Esophagus squamous epithelium (tissue), 5 donors: ENCODE measurements at places on chromosomes 2 and 18. TPM values are rescaled to one million over a fixed set of nuclear protein-coding genes. Genes with fewer than 3 reads are reported as not detected.

GRCh38 chr2:136045835-136046570 is 60.6 kb upstream of the DARS1 start:
- H3K27me3 ChIP-seq, result no peaks in the 10 kb centered on the region
- H3K36me3 ChIP-seq, result no peaks in the 10 kb centered on the region
- no peaks in the 10 kb centered on the region for H3K4me1 ChIP-seq
- H3K27ac ChIP-seq, result no peak overlapping the region
- no peak overlapping the region for H3K4me3 ChIP-seq
- no peak for DNase-seq

Gene MEP1B
- total RNA-seq, result not detected

Gene COPS8
- 49.0 TPM for total RNA-seq

Gene NRP2
- total RNA-seq, result 7.1 TPM

DNA sequence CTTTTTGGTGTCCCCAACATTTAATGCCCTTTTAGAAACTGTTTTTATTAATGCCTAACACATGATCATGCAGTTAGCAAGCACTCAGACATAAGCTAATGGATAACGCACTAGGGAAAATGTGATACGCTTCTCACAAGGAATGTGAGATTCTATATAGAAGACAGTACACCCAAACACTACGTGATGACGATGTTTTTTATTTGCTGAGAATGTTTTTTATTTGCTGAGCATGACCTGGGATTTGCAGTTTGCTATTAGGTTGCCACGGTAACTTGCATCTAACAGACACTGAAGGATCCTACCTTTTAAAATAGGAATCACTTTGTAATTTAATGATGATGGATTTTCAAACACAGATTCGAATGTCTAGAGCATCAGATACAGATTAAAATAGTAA is 4.9 kb downstream of the SMC6 start:
- no peaks in the 10 kb centered on the region for H3K27me3 ChIP-seq
- no peak for DNase-seq
- H3K4me3 ChIP-seq, result no peak overlapping the region
- no peaks in the 10 kb centered on the region for H3K36me3 ChIP-seq

Gene FAM237A
- total RNA-seq, result not detected

- no peak for DNase-seq
- no peaks in the 10 kb centered on the region for H3K4me1 ChIP-seq
- H3K36me3 ChIP-seq, result no peaks in the 10 kb centered on the region
- no peak overlapping the region for H3K27ac ChIP-seq
- H3K4me3 ChIP-seq, result no peak overlapping the region
Measured at GRCh38 chr2:234411793-234412192, 85.1 kb downstream of the ARL4C start.

DNA sequence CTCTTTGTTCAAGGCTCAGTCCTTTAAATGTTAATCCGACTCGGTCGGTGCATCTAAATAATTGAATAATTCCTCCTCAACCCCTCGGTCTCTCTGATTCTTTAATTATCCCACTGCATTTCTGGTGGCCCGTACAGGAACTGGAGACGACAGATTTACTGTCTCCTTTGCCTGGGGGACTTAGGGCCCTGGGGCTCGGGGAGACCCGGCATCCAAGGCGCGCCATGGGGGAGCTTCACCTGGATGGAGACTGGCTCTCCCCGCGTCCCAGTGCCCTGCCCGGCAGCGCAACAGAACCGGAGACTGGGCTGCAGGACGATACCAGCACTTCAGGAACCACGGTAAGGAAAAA is 47.7 kb upstream of the SELENOI start:
- H3K36me3 ChIP-seq, result no peaks in the 10 kb centered on the region
- H3K4me1 ChIP-seq, result peaks cover 25% of the 10 kb centered on the region
- peak overlapping the region; percentile 33 for H3K4me3 ChIP-seq
- peak overlapping the region; percentile 90 for H3K27ac ChIP-seq
- no peaks in the 10 kb centered on the region for H3K27me3 ChIP-seq
- DNase-seq, result no peak

GRCh38 chr2:24409700-24410556 is 49.6 kb upstream of the ITSN2 start:
- peaks cover 6% of the 10 kb centered on the region for H3K4me1 ChIP-seq
- no peaks in the 10 kb centered on the region for H3K36me3 ChIP-seq
- H3K4me3 ChIP-seq, result no peak overlapping the region
- no peak overlapping the region for H3K27ac ChIP-seq
- no peak for DNase-seq

- H3K27me3 ChIP-seq, result no peaks in the 10 kb centered on the region
Measured at GRCh38 chr2:191666732-191667131, 11.2 kb upstream of the NABP1 start.

Gene HJURP
- 5.1 TPM for total RNA-seq

- no peaks in the 10 kb centered on the region for H3K4me1 ChIP-seq
- no peak overlapping the region for H3K4me3 ChIP-seq
- no peak overlapping the region for H3K27ac ChIP-seq
Measured at GRCh38 chr2:184923751-184924150, 325.4 kb downstream of the ZNF804A start.

Gene PHOSPHO2
- 3.6 TPM for total RNA-seq

GRCh38 chr2:177245010-177245422 is 19.5 kb downstream of the NFE2L2 start:
- H3K27ac ChIP-seq, result peak overlapping the region; percentile 86
- H3K4me3 ChIP-seq, result no peak overlapping the region
- peaks cover 100% of the 10 kb centered on the region for H3K4me1 ChIP-seq
- no peaks in the 10 kb centered on the region for H3K27me3 ChIP-seq
- peaks cover 4% of the 10 kb centered on the region for H3K36me3 ChIP-seq

GRCh38 chr2:222751238-222751637 is 79.8 kb downstream of the MOGAT1 start:
- H3K27me3 ChIP-seq, result no peaks in the 10 kb centered on the region
- DNase-seq, result no peak
- H3K27ac ChIP-seq, result no peak overlapping the region
- H3K36me3 ChIP-seq, result no peaks in the 10 kb centered on the region
- H3K4me1 ChIP-seq, result no peaks in the 10 kb centered on the region

GRCh38 chr2:96839293-96839874 is 4.4 kb downstream of the ANKRD23 start:
- peaks cover 13% of the 10 kb centered on the region for H3K4me1 ChIP-seq
- no peak overlapping the region for H3K4me3 ChIP-seq
- no peak overlapping the region for H3K27ac ChIP-seq
- peak; percentile 63 for DNase-seq

DNA sequence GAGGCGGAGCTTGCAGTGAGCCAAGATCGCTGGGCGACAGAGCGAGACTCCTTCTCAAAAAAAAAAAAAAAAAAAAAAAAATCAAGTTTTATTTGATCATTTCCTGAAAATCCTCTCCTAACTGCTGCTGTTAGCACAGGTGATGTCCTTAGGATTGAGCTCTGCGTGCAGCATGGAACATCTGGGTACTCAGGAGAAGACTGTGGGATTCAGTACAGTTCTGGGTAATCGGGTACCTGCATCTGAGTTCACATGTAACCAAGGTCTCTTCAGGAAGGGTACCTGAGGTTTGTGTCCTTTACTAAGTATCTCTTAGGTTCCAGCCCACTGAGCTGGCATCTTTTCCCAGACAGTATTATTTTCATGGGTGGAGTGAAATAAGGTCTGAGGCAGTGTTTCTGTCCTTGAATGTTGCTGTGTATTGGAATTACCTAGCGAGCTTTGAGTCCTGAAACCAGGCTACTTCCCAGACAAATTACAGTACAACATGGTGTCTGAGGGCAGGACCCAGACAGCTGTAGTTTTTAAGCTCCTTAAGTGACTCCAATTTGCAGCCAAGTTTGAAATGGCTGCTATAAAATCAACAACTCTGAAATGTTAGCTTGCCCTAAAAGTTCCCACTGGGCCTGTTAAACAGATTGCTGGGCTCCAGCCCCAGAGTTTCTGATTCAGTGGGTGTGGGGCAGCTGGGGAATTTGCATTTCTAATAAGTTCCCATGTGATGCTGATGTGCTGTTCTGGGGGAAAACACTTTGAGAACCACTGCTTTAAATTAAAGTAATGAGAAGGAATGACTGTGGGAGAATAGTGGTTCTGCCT is 120.5 kb downstream of the PMAIP1 start:
- DNase-seq, result no peak
- no peaks in the 10 kb centered on the region for H3K27me3 ChIP-seq
- H3K4me1 ChIP-seq, result no peaks in the 10 kb centered on the region
- no peak overlapping the region for H3K27ac ChIP-seq
- H3K4me3 ChIP-seq, result no peak overlapping the region

Gene MC2R
- total RNA-seq, result not detected

- no peak overlapping the region for H3K27ac ChIP-seq
- H3K27me3 ChIP-seq, result peaks cover 6% of the 10 kb centered on the region
- H3K4me3 ChIP-seq, result no peak overlapping the region
Measured at GRCh38 chr2:15724235-15724634, 132.6 kb downstream of the DDX1 start.

DNA sequence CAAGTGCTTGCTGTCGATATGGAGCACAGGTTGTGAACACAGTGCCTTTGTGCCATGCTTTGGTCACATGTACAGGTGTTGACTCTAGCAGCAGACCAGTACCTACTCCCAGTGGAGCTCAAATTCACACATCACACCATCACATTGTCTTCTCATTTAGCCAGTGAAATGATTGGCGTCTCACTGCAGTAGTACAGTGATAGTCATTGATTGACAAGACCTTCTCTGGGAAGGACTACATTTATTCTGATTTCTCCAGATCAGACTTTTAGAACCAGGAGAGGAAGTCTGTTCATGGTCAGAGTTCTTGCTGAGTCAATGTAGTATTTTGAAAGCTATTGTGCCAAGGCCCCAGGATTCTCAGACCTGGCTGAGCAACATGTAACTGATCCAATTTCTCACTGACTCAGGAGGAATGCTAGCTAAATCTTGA is 75.2 kb downstream of the FMNL2 start:
- no peak overlapping the region for H3K27ac ChIP-seq
- peaks cover 2% of the 10 kb centered on the region for H3K4me1 ChIP-seq
- no peaks in the 10 kb centered on the region for H3K36me3 ChIP-seq
- no peak overlapping the region for H3K4me3 ChIP-seq
- DNase-seq, result no peak

DNA sequence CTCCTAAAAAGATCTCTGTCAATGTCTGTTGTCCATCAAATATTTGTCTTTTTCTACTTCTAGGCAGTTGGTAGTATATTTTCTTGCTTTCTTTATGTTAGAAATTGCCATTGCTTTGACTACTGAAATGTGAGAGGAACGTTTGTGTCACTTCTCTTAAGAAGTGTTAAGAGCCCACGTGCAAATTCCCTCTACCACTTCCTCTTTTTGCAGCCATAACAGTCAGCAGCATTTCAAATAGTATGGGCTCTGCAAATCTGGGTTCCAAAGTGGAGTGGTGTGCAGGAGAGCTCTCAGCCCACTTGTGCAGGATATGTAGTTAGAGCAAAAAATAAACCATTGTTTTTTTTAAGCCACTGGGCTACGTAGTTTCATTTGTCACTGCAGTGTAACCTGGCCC is 314.0 kb downstream of the MEIS1 start:
- no peak overlapping the region for H3K4me3 ChIP-seq
- H3K27ac ChIP-seq, result no peak overlapping the region
- no peaks in the 10 kb centered on the region for H3K36me3 ChIP-seq

GRCh38 chr18:46068763-46069162 is 3.3 kb downstream of the PSTPIP2 start:
- no peaks in the 10 kb centered on the region for H3K27me3 ChIP-seq
- no peak overlapping the region for H3K4me3 ChIP-seq
- no peak for DNase-seq
- no peaks in the 10 kb centered on the region for H3K36me3 ChIP-seq
- peak overlapping the region; percentile 32 for H3K27ac ChIP-seq

Gene NAB1
- total RNA-seq, result 69.0 TPM

DNA sequence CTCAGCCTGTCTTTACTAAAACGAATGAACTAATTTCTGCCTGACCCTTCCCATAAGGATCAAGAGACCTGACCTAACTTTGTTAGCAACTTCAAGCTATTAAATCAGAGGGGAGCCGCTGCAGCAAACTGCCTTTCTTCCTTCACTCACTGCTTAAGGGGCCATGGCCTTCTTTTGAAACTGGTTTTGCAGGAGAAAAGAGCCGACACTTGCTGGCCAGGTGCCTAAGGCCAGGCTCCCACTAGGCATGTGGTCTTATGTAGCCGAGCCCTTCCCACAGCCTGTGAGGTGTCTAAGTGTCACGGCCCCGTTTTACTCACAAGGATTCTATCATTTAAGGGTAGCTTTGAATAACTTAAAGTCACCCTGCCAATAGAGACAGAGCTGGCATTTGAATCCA is 130.8 kb downstream of the ZNF236 start:
- H3K4me3 ChIP-seq, result no peak overlapping the region
- no peak for DNase-seq
- H3K4me1 ChIP-seq, result no peaks in the 10 kb centered on the region
- peaks cover 10% of the 10 kb centered on the region for H3K36me3 ChIP-seq

DNA sequence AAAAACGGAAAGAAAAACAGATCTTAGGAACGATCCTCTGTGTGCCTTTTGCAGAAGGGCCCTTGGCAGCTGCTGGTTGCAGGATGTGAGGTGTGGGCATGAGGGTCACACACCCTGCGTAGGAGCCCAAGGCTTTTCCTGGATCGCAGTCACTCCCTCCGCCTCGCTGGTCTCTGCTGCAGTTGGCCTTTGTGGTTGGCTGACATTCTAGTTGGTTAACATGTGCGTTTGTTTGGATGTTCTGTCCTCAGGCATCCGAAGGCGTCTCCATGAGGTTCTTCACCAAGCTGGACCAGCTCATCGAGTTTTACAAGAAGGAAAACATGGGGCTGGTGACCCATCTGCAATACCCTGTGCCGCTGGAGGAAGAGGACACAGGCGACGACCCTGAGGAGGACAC is 61.7 kb downstream of the INPP5D start:
- DNase-seq, result no peak
- H3K27me3 ChIP-seq, result no peaks in the 10 kb centered on the region
- H3K27ac ChIP-seq, result no peak overlapping the region
- no peaks in the 10 kb centered on the region for H3K36me3 ChIP-seq

DNA sequence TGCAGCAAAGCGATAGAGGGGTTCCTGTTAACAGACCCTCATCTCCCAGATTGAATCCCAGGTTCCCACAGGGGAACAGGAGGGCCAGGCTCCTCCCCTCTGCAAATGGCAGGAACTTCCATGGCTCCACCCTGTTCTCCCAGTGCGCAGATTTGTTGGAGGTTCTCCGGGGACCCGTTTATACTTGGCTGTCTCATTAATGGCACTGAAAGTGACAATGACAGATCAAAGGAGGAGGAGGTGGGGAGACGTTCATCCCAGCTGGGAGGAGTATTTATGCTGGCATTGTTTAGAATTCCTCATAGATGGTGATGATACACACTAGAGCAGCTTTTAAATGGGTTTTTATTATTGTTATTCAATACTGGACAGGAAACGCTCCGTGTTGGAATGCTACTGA is 186.9 kb downstream of the LRP1B start:
- no peaks in the 10 kb centered on the region for H3K27me3 ChIP-seq
- no peak overlapping the region for H3K27ac ChIP-seq
- DNase-seq, result no peak
- no peaks in the 10 kb centered on the region for H3K36me3 ChIP-seq
- no peak overlapping the region for H3K4me3 ChIP-seq
- H3K4me1 ChIP-seq, result no peaks in the 10 kb centered on the region

Gene PLGLB2
- total RNA-seq, result 1.0 TPM

Gene ERBB4
- not detected for total RNA-seq

Gene OTX1
- 2.6 TPM for total RNA-seq
